ENCODE measurements at places on chromosomes 11 and 22.

DNA sequence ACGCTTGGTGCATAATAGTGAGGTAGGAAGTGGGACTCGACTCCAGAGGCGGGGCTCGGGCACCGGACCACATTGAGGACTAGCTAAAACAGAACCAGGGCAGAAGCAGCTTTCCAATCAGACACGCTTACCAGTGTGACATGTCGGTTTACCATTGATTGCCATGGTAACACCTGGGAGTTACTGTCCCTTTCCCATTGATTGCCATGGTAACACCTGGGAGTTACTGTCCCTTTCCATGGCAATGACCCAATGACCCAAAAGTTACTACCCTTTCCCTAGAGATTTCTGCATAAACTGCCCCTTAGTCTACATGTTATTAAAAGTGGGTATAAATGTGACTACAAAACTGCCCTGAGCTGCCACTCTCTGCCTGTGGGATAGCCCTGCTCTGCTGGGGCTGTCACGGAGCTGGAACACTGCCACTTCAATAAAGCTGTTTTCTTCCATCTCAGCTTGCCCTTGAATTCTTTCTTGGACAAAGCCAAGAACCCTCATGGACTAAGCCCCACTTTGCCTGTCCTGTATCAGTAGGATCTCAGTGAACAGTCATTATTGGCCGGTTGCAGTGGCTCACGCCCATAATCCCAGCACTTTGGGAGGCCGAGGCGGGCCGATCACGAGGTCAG lies 77.4 kb upstream of the CRYBB3 start:
- no peak for DNase-seq

DNA sequence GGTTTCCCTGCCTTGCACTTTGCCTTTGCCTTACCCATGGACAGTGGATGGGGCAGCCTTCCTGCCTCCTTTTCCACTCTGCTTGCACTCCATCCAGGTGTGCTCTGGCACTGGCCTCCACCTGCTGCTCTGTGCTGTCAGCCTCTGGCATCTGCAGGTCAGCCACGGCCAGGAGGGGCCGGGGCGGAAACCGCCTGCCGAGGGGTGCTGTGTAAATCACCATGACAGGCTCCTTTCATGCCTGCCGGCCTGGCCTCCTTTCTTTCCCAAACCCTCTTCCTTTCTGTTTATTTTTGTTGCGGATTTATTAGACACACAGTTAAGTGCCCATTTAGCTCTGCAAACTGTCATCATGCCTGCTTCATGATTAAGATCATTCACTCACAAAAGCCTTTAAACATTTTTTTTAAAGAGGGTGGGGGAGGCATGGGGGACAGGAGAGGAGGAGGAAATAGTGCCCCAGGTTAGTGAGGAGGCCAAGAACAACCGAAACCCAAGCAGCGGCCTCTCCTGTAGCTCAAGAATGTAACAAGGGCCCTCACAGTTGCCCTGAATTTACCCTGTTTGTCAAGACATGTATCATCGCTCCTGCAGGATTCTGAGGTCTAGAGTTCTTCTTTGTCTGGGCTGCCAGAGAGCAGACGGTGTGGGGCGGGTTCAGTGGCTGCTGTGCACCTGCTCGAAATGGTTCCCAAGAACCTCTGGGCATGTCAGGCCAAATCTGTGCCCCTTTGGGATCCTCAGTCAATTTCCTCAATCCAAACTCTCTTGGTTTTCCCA lies 83.3 kb downstream of the BARX2 start:
- no peak for DNase-seq

GRCh38 chr22:19420321-19420720 lies 11.2 kb downstream of the HIRA start:
- DNase-seq, result no peak

DNA sequence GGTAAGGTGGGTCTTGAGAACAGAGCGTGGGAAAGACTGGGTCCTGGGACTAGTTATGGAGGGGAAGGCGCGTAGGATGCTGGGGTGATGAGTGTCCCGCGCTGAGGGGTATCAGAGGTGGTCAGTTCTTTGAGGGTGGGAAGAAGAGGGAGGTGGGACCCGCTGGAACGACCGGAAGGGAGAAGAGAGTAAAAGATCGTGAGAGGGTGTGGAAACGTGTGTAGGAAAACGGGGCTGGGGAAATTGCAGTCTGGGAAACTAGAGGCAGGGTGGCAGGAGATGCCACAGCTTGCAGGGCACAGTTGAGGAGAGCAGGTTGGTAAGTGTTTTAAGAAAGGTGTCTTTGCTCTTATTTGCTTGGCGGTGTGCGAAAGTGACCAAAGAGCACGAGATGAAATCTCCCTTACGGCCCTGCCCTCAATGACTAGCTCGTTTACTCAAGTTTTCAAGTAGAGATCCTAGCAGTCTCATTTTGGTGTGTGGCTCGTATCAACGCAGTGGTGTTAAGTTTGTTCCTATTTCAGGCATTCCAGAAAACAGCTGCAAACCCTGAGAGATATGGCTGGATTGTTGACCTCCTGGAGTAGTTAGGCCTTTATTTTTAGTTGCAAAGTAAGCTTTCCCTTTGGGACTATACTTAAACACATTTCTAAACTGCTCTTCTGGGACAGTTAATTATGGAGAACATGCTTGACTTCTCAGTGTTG lies 615 bp downstream of the STT3A start:
- DNase-seq, result no peak

Data from AG09319 (cell line).